ENCODE measurements at places on chromosomes 12 and 14.
A peak's percentile ranks its signal among the peaks of the same experiment; 100 is the strongest.

- no peak overlapping the region for H3K27ac ChIP-seq
- peaks cover 33% of the 10 kb centered on the region for H3K27me3 ChIP-seq
- H3K4me1 ChIP-seq = no peaks in the 10 kb centered on the region
- DNase-seq = no peak
Measured at GRCh38 chr12:62239571-62239970, 20.6 kb upstream of the USP15 start.

DNA sequence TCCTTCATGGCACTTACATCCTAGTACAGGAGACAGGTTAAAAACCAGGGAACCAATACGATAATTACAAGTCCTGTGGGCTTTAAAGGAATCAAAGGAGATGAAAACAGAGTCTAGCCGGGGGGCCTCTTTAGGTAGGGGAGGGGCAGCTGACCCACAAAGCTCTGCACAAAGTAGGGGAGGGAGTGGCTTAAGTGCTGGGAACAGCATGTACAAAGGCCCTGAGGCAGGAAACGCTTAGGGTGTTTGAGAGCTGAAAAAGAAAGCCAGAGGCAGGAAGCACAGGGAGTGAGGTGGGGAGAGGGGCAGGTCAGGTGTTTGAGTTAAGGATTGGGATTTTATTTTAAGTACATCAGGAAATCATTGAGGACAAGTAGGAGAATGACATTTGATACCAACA, 37.7 kb downstream of the ZNF664 start:
- peak overlapping the region; percentile 3 for H3K27ac ChIP-seq
- no peak for DNase-seq
- H3K27me3 ChIP-seq = no peaks in the 10 kb centered on the region
- H3K4me3 ChIP-seq = no peak overlapping the region

GRCh38 chr14:46887144-46887543, 235.6 kb upstream of the RPL10L start:
- H3K36me3 ChIP-seq = no peaks in the 10 kb centered on the region
- DNase-seq = no peak
- H3K27me3 ChIP-seq = no peaks in the 10 kb centered on the region
- H3K4me3 ChIP-seq = no peak overlapping the region
- H3K27ac ChIP-seq = no peak overlapping the region
- no peaks in the 10 kb centered on the region for H3K4me1 ChIP-seq

- H3K36me3 ChIP-seq = peaks cover 2% of the 10 kb centered on the region
- H3K27ac ChIP-seq = no peak overlapping the region
- DNase-seq = no peak
- peaks cover 4% of the 10 kb centered on the region for H3K4me1 ChIP-seq
- no peaks in the 10 kb centered on the region for H3K27me3 ChIP-seq
- no peak overlapping the region for H3K4me3 ChIP-seq
Measured at GRCh38 chr12:116982791-116983411, 72.2 kb downstream of the FBXW8 start.
